ENCODE measurements at places on chromosomes 2 and 18. TPM values are rescaled to one million over a fixed set of nuclear protein-coding genes. Genes with fewer than 3 reads are reported as not detected.

DNA sequence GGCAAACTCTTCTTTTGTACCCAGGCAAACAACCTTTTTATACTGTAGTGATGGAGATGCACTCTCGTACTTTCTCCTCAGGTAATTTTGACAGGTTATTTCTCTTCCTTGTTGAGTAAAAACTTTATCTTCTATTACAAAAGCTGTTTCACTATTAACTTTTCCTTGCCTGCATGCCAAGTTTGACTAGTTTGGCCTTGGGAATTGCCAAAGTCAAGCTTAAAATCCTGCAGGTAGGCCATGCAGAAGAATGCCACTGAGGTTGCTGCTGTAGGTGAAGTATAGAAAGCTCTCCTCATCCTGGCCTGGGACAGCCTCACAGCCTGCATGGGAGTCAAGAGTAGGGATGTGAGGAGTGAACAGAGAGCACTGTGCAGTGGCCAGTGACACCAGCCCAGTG, 1293.5 kb upstream of the CHAC2 start:
- no peaks in the 10 kb centered on the region for H3K27me3 ChIP-seq
- H3K4me1 ChIP-seq: no peaks in the 10 kb centered on the region
- no peak overlapping the region for H3K27ac ChIP-seq
- H3K4me3 ChIP-seq: no peak overlapping the region

CD8B2 gene
- 0.09 TPM for total RNA-seq

- H3K4me1 ChIP-seq: no peaks in the 10 kb centered on the region
- H3K4me3 ChIP-seq: no peak overlapping the region
- no peaks in the 10 kb centered on the region for H3K36me3 ChIP-seq
- H3K27me3 ChIP-seq: no peaks in the 10 kb centered on the region
- DNase-seq: no peak
- H3K27ac ChIP-seq: no peak overlapping the region
Observed at GRCh38 chr2:235647877-235648276, 154.0 kb downstream of the AGAP1 start.

CLEC4F gene
- not detected for total RNA-seq

DNA sequence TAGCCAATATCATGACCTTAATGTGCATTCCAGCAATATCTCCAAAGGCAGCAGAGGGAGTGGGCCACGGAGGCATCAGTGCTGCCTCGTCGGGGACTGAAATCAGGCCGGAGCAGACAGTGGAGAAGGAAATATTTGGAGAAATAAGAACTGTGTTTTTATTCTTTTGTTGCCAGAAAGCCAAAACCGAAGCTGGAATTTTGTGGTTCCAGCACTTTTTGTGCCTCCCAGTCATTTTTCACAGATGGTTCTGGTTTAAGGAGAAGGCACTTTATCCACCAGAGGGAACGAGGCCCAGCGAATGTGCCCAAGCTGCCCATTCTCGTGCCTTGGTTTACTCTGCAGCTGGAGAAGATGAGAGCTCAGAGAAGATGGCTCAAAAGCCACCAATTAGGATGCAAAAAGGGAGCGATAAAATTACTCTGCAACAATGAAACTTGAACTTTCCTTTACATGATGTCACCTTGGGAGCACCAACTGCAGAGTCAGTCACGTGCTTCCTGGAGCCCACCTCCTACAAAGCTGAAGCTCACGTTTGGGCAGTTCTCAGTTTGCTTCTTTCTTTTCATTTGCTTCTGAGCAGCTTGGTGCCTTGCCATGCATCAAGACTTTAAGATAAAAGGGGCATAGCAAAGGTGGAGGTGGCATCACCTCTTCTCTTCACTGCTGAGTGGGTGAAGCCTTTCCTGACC, 288.7 kb downstream of the LPIN1 start:
- H3K4me3 ChIP-seq: no peak overlapping the region
- no peaks in the 10 kb centered on the region for H3K4me1 ChIP-seq
- DNase-seq: no peak
- H3K27ac ChIP-seq: no peak overlapping the region
- H3K27me3 ChIP-seq: no peaks in the 10 kb centered on the region

GRCh38 chr2:191150230-191150599, 579 bp downstream of the STAT4 start:
- no peak overlapping the region for H3K27ac ChIP-seq
- DNase-seq: no peak
- no peaks in the 10 kb centered on the region for H3K27me3 ChIP-seq
- H3K4me1 ChIP-seq: no peaks in the 10 kb centered on the region
- H3K4me3 ChIP-seq: peak overlapping the region; percentile 43

TMEM198 gene
- total RNA-seq: 2.3 TPM

DNA sequence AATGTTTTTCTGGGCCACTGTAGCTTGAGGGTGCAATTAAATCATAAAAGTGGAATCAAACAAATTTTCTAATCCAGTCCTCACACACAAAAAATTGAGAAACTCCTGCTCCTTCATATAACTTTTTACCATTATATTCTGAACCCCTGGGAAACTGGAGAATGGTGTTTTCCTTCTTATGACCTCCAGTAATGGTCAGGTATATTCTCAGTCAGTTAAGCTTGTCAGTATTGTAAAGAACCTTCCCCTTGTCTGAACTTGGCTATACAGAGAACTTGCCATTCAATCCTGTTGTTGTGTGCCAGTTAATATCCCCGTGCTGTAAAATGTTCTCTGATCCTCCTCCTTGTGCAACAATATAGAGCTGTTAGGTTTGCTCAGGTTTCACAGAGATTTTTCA, 39.5 kb downstream of the ZNF804A start:
- H3K4me1 ChIP-seq: no peaks in the 10 kb centered on the region

- no peaks in the 10 kb centered on the region for H3K36me3 ChIP-seq
- H3K27me3 ChIP-seq: peaks cover 4% of the 10 kb centered on the region
- no peak for DNase-seq
Observed at GRCh38 chr18:63908858-63909257, 1.1 kb downstream of the SERPINB10 start.

GPAT2 gene
- total RNA-seq: 16.2 TPM

DNA sequence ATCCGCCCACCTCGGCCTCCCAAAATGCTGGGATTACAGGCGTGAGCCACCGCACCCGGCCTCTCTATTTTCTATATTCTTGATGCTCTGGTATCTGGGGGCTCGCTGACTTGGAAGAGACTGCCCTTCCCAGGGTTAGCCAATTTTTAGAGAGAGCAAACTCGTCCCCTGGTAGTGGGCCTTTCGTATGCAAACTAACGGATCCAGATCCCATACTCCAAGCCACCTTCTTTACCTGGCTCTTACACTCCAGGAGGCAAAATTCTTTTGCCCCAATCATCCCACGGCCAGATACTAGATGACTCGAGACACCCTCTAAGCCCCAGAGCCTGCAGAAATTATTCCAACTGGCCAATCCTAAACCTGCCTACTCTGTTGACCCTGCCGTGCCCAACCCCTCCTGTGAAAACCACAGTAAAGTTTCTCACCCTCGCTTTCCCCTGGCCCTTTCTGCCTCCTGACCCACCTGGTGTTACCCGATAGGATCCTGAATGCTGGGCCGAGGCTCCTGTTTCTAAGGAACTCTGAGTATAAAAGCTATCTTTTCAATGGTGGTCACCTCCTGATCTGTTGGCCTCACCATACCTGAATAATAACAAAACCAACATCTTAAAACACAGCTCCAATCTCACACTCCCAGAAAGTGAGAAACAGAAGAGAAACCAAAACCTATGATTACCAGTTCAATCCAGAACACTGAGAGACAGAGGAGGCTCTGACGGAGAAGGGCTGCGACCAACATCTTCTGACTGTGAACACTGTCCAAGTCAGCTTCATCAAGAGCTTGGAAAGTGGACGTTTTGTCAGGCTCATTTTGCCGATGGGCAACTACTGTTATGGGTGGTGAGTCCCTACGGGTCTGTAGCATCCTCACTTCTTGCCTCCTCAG, 57.6 kb upstream of the ZNF532 start:
- no peaks in the 10 kb centered on the region for H3K27me3 ChIP-seq
- H3K36me3 ChIP-seq: no peaks in the 10 kb centered on the region
- H3K4me1 ChIP-seq: no peaks in the 10 kb centered on the region
- no peak overlapping the region for H3K4me3 ChIP-seq

DNA sequence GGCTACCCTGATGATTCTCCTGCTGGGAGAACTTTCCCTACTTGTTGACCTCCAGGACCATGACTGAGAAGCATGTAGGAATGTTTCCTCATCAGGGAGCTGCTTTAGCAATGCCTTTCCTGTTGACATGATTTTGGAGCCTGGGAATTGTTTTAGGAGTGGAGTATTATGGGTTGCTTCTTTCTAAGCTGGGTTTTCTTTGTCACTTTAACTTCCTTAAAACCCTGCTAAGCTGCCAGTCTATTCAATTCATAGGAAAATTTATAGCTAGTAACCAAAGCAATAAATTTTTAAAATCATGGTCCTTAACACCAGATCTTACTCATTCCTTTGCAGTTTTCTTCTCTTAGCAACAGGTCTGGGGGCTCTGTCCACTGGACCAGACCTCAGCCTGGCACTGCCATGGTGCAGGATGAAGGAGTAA, 125.6 kb upstream of the TACR1 start:
- no peak overlapping the region for H3K4me3 ChIP-seq
- H3K36me3 ChIP-seq: no peaks in the 10 kb centered on the region
- DNase-seq: no peak
- no peaks in the 10 kb centered on the region for H3K4me1 ChIP-seq

- H3K36me3 ChIP-seq: no peaks in the 10 kb centered on the region
- no peaks in the 10 kb centered on the region for H3K4me1 ChIP-seq
- no peak overlapping the region for H3K27ac ChIP-seq
- no peaks in the 10 kb centered on the region for H3K27me3 ChIP-seq
- no peak for DNase-seq
Observed at GRCh38 chr2:140359056-140359771, 1579.0 kb upstream of the NXPH2 start.

- no peaks in the 10 kb centered on the region for H3K27me3 ChIP-seq
- DNase-seq: no peak
- no peaks in the 10 kb centered on the region for H3K36me3 ChIP-seq
- no peak overlapping the region for H3K27ac ChIP-seq
- no peaks in the 10 kb centered on the region for H3K4me1 ChIP-seq
- H3K4me3 ChIP-seq: no peak overlapping the region
Observed at GRCh38 chr18:22439447-22439846, 21.7 kb upstream of the CTAGE1 start.

DNA sequence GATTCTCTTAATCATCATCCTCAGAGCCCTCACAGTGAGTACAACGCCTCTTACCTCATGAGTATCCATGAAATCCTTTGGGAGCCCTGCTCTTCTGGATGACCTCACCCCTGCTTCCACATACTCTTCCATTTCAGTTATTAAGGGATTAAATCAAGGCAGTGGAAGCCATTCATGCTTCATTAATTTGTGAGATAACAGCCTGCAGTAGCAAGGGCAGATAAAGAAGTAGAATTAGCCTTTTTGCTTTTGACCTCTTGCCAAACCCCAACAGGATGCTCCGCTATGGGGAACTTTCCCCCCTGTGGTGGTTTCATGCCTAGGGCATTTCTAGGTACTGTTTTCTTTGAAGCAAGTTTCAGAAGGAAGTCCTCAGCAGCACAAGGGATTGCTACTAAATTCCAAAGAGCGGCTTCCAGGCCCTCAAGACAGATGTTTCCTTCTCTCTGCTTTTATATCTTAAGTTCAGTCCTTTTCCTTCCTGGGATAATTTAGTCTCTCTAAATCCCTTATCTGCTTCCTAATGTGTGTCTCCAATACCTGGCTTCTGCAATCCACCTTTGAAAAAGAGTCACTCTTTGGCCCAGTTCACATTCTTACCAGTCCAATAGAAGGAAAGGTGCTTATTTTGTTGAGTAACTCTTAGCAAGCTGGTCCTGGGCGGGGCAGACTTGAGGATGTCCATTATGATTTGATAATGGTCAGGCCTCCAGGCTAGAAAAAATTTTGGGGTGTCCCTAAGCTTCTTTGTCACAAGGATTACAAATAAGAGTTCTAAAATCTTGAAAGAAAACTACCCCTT, 76.9 kb downstream of the MYO1B start:
- H3K27me3 ChIP-seq: no peaks in the 10 kb centered on the region
- H3K36me3 ChIP-seq: no peaks in the 10 kb centered on the region
- DNase-seq: no peak
- H3K4me3 ChIP-seq: no peak overlapping the region

PAIP2B gene
- 4.9 TPM for total RNA-seq

CD302 gene
- 65.6 TPM for total RNA-seq

DNA sequence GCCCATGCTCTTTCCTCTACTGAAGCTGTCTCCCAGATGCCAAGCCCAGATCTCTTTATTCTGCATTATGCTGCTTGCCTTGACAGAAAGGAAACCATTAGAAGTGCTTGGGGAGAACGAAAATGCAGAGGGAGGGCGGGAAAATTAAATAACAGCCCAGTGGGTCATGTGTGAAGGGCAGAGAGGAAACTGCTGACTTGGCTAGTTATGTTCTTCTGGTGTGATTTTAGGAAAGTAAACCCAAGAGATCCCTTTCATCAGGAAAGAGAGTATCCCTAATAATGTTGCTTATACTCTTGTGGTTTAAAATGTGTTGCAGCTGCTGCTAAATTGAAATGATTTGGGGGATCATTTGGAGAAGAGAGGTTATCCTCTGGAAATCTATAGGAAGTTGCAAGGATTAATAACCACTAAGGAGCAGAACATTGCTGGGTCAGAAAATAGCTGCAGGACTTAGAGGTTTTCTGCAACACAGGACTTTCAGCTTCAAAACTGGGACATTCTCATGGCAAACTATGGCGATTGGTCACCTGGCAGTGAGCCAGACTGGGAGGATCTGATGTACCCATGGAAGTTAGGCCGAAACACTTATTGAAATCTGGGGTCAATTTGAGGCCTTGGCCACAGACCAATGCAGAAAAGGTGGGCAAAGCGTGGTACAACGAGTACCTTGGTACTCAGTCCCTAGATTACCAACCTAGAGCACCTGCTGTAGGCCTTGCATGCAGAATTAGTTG, 172.2 kb downstream of the TMEM247 start:
- no peak overlapping the region for H3K4me3 ChIP-seq
- H3K4me1 ChIP-seq: no peaks in the 10 kb centered on the region
- no peak overlapping the region for H3K27ac ChIP-seq
- no peaks in the 10 kb centered on the region for H3K36me3 ChIP-seq
- no peak for DNase-seq

DNA sequence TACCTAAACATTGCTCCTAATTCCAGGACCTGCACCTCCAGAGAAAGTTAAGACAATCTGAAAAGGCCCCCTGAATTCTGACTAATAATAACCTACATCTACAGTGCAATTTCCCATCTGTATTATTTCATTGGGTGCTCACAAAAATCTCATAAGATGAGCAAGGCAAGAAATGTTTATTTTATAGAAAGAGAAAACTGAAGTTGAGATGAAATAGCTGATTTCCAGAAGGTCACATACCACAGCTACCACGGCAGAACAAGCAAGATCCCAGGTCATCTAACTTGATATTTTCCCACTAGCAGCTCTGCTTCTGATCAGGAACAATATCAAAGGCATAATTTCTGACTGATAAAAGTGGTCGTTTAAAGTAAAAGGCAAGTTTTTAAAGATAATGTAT, 105.8 kb upstream of the COL5A2 start:
- no peak overlapping the region for H3K4me3 ChIP-seq
- no peak for DNase-seq
- no peaks in the 10 kb centered on the region for H3K27me3 ChIP-seq
- no peak overlapping the region for H3K27ac ChIP-seq
- no peaks in the 10 kb centered on the region for H3K36me3 ChIP-seq
